ENCODE measurements at places on chromosomes 11 and 22. TPM values are rescaled to one million over a fixed set of nuclear protein-coding genes. Genes with fewer than 3 reads are reported as not detected.

OR4D5 gene
- not detected for polyA plus RNA-seq

- no peak for DNase-seq
Measured at GRCh38 chr11:100612766-100613165, 74.3 kb upstream of the ARHGAP42 start.

GRCh38 chr11:27097551-27097950, 56.9 kb downstream of the BBOX1 start:
- no peak for DNase-seq

DNA sequence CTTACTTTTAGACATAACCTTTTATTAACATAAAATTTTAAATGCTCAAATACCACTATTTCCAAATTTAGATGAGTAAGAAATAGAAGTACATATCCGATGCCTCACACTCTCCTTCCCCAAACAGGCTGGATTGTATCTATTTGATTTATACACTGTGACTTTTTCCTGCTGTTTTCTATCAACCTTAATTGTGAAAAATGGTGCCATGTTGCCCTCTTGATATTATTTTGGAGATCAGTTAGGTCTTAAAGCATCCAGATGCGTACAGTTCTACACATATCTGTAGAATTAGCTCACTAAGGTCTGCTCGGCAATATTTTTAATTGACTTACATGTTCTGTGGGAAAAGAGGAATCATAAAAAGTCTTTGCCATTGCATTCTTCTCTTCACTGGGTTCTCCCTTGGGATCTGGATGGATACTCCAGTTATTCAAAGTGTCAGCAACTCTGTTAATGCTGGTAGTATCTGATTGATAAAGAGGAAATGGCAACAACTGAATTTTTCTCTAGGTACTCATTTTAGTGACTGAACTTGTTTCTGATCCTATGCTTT, 27.2 kb downstream of the EIF3M start:
- DNase-seq = no peak

DNA sequence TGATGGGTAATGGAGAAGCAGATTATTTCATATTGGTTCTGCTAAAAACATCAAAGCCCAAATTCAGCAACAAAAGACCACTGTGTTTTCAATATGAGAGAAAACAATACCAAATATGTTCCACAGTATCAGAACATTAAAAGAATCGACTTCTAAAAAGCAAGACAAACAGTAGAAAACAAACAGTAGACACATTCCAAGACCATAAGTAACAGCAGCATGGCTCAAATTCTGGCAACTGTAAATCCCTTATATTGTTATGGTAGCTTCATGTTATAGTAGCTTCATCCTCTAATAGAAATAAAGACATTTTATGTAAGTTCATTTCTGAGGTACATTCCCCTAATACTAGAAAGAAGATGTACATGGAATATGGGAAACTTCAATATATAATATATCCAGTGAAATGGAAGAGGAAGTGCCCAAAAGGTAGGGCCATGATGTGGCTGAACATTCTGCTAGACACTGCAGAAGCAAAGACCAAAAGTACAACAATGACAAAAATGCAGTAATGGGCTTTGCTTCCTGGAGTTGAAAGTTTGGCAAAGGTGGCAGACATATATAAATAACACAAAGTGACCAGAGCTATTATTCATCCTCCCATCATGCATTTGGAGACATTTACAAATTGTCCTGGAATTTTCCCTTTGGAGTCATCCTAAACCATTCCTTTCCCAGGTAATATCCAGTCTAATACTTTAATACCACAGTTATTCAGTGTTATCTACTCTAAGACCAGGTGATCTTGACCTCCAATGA, 299.9 kb downstream of the DCDC1 start:
- no peak for DNase-seq

DDX10 gene
- 12.0 TPM for polyA plus RNA-seq

DNA sequence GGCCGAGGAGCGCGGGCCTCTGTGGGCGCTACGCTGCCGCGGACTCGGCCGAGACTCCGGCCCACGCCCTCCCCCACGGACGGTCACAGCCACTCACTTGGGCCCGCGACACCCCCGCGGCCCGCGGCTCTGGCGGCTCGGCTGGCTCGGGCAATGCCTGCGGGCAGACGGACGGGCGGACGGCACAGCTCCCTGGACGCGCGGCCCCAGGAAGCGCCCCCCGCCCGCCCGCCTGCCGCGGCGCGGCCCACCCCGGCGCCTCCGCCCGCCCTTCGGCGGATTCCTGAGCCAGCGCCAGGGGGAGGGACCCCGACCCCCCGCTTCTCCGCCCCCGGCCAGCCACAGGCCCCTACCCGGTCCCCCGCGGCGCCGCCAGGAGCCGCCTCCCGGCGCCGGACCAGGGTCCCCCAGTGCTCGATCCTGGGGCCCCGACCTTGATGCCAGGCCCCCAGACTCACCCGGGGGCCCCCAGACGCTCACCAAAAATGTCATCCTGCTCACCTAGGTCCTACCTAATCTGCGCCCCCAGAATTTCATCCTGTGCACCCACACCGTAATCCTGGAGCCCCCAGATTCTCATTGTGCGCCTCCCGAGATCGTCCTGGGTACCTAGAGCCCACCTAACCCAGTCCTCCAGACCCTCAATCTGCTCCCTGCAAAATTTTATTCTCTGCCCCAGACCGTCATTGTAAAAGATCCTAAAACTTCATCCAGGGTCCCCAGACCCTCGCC, at the start of gene EFEMP2:
Gene EFEMP2 (minus strand): TSS at position 215 of the 732 bp plus-strand sequence. CDS start 446 bp downstream, outside the sequence.
- peak; percentile 83 for DNase-seq

- no peak for DNase-seq
Measured at GRCh38 chr11:59654893-59655292, 13.9 kb downstream of the PATL1 start.

GRCh38 chr11:115389790-115390189, 114.4 kb downstream of the CADM1 start:
- DNase-seq = no peak

GRAP2 gene
- polyA plus RNA-seq = 3.6 TPM

GPR83 gene
- not detected for polyA plus RNA-seq

- no peak for DNase-seq
Measured at GRCh38 chr11:123173856-123174186, 21.2 kb downstream of the CLMP start.

HBG1 gene
- not detected for polyA plus RNA-seq

DNA sequence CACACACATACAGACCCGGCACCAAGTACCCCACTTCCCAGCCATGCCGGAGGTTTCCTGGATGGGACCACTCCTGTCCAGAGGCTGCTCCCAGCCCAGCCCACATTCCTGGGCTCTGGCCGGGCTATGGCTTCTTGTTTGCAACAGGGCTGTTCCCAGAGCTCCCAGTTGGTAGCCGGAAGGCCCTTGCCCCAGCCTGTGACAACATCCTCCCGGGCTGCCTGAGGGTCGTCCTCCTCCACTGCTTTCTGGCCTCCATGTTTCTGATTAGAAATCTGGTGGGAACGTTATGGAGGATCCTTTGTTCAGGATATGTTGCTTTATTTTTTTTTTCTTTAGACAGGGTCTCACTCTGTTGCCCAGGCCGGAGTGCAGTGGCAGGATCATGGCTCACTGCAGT, 952 bp upstream of the CYP2D6 start:
- no peak for DNase-seq

RIMBP3C gene
- not detected for polyA plus RNA-seq

CEP126 gene
- 3.6 TPM for polyA plus RNA-seq

Measured in sigmoid colon (tissue), 7 donors.